ENCODE measurements at places on chromosomes 7 and 10. TPM values are rescaled to one million over a fixed set of nuclear protein-coding genes. Genes with fewer than 3 reads are reported as not detected.

Gene ITPRID1
- polyA plus RNA-seq, result not detected

Gene PCGF5
- 47.1 TPM for polyA plus RNA-seq

Gene PRR15
- 18.4 TPM for polyA plus RNA-seq

Gene CHAT
- not detected for polyA plus RNA-seq

Gene AKR1C4
- polyA plus RNA-seq, result not detected

Gene PPP1R3C
- 69.2 TPM for polyA plus RNA-seq

GRCh38 chr7:71563276-71563675 lies 431.3 kb downstream of the GALNT17 start:
- DNase-seq, result no peak

DNA sequence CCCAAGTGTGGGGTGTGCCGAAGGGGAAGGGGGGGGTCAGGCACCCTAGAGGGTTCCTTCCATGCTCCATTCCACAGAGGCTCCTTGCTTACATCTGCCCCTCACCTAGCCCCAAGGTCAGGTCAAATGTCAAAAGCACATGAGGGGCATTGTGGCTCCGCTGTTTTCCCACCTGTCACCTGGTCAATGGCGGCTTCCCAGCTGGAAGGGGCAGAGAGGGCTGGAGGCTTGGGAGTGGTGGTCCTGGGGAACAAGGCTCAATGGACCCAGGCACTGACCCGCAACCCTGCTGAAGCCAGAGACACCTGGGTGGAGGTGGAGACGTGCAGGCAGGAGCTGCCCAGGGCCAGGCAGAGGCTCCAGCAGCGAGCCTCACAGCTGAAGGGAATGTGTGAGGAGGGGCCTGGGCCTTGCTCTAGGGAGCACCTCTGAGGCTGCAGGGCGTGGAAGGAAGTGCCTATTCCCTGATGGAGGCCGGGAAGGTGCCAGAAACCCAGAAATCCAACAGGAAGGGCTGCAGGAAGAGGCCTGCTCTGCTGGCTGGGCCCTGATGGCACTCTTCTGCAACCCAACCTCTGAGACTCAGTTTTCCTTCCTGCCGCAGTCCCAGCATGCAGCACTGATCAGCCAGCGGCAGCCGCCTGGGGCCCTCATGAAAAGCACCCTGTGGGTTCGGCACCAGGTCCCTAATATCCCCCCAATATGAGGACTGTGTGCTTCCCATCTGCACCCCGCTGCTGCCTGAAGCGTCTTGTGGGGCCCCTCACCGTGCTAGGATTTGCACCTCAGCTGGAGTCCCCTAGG lies 16.0 kb downstream of the RASGEF1A start:
- no peak for DNase-seq

- no peak for DNase-seq
These were observed 5.2 kb downstream of the COPS6 start for GRCh38 chr7:100093925-100094486.

- DNase-seq, result no peak
These were observed 93.7 kb upstream of the HECTD2 start for GRCh38 chr10:91316486-91316885.

GRCh38 chr7:136138991-136139390 lies 161.8 kb upstream of the MTPN start:
- no peak for DNase-seq

DNA sequence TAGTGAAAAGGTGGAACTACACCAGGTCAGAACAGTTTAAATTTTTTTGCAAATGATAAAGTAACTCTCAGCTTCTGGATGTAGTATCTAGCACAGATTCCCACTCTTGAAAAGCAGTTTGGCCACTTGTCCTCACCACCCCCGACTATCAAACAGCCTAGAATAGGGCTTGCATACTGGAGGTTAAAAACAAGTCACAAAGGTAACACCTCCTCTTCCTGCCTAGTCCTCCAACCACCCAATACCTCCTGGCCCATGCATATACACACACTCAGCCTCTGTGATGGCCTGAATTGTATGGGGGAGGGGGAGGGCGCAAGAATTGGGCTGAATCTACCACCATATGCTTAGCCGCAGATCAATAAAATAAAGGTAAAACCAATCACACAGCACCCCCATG lies 5.7 kb downstream of the SKAP2 start:
- no peak for DNase-seq

- no peak for DNase-seq
These were observed 55.7 kb downstream of the ANKMY2 start for GRCh38 chr7:16589881-16590280.

- no peak for DNase-seq
These were observed 31.8 kb upstream of the ELFN1 start for GRCh38 chr7:1638215-1638661.

DNA sequence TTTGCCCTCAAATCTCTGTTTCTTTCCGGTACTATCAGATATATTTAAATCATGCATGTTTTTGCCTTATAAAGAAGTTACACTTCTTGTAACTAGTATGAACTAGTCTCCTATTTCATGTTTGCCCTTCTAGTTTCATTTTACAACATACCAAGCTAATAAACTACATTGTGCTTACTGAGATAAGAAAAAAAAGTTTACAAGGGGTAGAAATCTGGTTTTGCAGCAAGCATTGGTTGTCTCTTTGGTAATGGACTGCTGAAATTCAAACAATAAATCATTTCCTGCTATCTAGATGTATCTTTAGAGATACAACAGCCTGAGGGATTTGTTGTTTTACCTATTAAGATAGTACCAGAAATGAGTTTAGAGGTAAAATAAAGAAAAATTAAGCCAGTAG lies 18.8 kb downstream of the PTTG1IP2 start:
- no peak for DNase-seq

DNA sequence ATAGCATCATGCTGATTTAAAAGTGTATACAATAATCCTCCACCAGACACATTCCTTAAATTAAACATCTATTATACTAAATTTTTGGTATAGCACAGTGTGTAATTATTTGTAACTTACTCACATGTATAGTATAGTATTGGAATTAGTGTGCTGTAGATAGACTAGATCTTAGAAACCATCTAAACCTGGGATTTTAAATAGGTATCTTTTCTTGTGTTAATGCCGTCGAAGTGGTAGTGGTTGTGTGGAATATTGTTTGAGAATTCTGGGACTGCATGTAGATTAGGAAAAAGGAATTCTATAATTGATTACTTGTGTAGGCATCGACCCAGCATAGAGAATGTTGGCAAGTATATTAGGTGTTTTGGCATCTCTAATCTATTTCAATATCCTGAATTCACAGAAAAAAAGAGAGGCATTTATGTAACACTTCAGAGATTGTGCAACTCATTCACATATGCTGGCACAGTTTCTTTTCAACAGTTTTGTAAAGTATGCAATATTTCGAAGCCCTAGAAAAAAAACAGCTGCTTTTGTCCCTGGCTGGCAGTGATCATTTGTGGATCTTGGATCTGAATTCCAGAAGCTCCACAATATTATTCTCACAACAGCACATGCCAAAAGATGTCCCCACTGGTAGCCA lies 145.5 kb upstream of the AGR3 start:
- no peak for DNase-seq

GRCh38 chr10:1553951-1554350 lies 183.4 kb downstream of the ADARB2 start:
- DNase-seq, result no peak

DNA sequence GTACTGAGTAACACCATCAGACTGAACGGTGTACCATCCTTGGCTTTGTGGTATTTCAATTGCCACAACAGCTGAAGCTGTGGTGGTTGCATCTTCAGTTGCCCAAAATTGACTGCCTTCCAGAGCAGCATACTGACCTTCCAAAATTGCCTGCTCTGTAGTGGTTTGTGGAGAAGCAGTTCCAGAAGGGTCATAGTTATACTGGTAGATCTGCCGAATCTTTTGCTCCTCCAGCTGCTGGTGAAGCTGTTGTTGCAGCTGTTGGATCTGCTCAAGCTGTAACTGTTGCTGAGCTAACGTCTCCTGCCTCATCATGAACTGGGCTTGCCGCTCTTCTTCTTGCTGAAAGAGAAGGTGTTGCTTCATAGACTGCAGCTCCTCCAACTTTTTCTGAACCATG lies 212.2 kb downstream of the PCLO start:
- DNase-seq, result no peak

DNA sequence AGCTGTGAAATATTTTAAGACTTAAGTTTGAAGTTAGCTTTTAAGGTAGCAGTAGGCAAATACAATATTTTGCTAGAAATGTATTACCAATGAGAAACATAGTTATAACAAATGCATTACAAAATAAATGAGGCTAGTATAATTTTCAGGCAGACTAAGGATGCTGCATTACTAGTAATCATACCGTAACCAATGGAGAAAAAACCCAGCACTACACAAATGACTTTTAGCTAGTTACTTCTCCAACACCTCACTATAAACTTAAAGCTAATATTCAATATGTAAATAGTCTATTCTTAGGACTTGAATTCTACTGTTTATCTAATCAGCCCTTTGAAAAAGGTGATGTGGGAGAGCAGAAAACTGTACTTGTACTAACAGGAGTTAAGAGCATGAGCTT lies 285.3 kb upstream of the KLF14 start:
- no peak for DNase-seq

- DNase-seq, result no peak
These were observed 189.7 kb downstream of the ZNF248 start for GRCh38 chr10:37667736-37668135.

DNA sequence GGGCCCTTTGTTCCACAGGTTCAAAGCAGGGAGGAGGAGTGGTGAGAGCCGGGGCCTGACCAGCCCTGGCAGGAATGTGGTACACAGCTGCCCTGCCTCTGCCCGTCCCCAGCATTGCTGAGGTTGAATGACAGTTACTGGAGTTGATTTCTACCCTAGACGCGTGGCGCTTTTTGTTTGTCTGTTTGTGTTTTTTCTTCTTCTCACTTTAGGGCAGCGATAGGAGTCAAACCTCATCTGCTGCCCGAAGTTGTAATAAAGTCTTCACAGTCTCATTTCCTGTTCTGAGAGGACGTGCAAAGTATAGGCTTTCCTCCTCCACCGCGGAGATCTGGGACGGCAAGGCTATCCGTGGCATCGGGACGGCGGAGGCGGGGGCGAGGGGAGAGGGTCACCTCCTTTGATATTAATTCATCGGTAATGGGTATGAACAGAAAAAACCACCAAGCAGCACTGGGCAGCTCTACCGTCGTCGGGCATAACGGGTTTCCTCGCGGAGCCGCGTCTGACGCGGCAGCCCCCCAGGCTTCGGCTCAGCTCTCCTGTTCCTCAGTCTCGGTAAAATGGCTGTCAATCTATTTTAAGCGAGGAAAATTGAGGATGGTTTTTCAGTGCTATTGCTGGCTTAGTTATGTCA lies 160.8 kb downstream of the LRMDA start:
- no peak for DNase-seq

DNA sequence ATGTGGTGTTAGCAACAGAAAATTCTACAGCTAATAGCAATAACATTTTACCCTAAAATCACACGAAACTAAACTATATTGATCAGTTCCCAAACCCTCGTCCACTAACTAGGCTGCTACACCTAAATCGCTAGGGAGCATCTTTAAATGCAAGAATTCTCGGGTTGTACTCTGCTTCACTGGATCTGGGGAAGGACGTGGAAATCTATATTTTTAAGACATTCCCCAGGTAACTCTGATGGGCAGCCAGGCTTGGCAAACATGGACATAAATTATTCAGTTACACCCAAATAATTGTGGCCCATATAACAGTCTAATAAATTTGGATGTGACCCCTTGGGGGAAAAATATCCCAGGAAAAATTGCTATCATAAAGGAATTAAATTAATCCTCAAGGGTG lies 36.3 kb upstream of the NFE2L3 start:
- DNase-seq, result no peak

- DNase-seq, result peak; percentile 36
These were observed 156.0 kb downstream of the ELFN1 start for GRCh38 chr7:1825897-1826741.

GRCh38 chr7:31494421-31494820 lies 19.5 kb upstream of the ITPRID1 start:
- DNase-seq, result no peak

DNA sequence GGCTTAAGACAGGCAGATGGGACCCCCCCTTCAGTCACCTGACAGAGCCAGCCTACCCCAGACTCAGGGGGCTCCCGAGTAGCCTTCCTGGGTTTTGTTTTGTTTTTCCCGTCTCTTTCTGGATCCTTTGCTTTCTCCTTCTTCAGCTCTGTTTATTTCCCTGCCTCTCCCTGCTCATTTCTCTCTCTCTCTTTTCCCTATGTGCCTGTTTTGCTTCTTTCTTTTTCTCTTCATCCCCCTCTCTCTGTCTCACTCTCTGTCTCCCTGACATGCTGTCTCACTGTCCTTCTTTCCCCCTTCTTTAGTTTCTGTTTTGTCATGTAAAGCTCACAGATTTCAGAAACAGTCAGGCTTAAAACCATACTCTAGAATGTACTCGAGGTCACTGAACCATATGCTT lies 38.2 kb upstream of the SLC29A3 start:
- DNase-seq, result no peak

DNA sequence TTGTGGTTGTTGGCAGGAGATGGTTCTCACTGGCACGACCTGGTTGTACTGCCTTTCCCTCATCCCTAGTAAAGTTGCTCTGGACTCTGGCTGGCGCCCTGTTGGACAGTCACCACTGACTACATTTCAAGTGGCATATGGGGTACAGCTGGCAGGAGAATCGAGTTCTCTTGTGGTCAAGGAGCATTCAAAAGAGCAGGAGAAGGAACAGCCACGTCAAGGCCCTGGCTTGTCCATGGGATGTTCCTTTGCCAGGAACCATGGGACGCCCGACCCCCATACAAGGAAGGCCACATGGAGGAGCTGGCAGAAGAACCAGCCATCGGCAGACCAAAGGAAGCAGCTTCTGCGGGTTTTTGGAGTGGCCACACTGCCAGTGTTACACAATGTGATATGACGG lies 87.0 kb upstream of the SLC25A13 start:
- DNase-seq, result no peak

GRCh38 chr7:100122067-100122466 lies 2.6 kb downstream of the CNPY4 start:
- no peak for DNase-seq

- no peak for DNase-seq
These were observed 87.2 kb downstream of the NRF1 start for GRCh38 chr7:129698516-129699418.

DNA sequence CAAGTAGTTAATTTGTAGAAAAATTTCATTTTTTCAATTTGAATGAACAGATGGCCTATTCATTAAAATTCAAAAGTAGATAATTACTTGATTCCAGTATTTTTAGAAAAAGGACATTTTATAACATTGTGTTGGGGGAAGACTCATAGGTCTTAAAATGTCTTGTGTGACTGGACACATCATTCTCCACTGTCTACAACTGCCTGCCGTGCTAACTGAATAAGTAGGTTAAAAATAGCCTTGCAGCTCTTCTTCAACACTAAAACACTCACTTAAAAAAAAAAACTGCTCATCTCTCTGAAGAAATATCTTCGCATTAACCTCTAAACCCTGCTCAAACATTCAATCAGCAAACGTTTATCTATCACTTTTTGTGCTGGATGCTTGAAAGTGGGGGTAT lies 253.8 kb downstream of the CSTF2T start:
- no peak for DNase-seq

- DNase-seq, result no peak
These were observed 84.8 kb upstream of the CCDC6 start for GRCh38 chr10:59991117-59991516.

DNA sequence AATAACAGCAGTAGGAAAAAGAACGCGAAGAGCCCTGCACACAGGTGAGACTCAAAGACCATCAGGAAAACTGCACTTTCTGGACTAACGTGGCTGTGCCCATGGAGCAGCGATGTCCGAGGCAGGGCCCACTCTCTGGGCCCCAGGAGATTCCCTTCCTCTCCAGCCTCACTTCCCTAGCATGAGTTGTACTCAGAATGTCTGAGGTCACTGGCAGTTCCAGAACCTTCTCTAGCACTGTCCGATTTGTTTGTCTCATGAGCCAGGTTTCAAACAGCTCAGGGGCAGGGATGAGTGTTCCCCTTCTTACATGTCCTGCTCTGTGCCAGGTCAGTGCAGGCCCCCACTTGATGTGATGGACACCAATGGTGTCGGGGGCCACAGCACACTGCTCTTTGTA lies 484.2 kb downstream of the PTPRN2 start:
- DNase-seq, result no peak

All from aorta (tissue), 5 donors.